ENCODE measurements at places on chromosomes 6 and 20.

DNA sequence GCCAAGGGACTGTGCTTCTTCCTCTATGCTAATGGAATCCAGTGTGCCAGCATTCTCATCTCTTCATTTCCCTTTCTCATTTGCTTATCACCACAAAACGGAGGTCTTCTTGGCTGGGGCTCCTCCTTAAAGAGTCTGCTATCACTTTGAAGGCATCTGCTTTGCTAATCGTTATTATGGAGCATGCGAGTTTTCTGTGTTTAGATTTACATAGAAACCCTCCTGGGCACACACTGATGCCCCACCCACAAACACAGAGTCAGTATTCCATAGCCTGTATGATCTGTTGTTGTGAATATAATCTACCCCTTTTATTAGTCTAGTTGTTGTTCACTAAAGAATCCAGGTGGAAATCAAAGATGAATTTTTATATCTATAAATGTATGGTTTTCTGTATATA is 83.4 kb upstream of the XRN2 start:
- no peak for DNase-seq

DNA sequence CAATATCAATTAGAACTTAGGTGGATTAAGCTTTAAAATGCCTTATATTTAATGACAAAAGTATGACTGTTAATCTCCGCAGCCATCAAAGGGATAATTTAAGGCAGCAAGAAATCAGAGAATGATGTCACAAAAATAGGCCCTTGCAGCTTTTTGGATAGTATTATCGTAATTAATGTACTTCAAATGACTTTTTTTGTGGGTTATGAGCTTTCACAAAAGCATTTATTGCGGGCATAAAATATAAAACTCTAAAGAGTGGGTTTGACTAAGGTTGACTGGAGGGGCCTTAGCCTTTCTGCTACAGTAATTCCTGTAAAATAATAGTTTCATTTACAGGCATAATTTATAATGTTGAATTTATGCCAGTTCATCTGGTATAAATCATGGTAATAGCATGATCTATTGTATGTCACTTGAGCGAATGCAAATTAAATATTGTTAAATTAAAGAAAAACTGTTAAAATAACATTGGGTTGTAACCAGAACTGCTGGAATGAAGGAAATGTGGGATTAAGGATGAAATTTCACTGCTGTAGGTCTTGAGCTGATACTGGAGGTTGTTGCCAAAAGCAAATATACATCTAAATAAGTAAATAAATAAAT is 78.5 kb upstream of the ZFP64 start:
- DNase-seq = no peak

GRCh38 chr6:132751306-132751705 is 6.4 kb downstream of the VNN2 start:
- DNase-seq = no peak

DNA sequence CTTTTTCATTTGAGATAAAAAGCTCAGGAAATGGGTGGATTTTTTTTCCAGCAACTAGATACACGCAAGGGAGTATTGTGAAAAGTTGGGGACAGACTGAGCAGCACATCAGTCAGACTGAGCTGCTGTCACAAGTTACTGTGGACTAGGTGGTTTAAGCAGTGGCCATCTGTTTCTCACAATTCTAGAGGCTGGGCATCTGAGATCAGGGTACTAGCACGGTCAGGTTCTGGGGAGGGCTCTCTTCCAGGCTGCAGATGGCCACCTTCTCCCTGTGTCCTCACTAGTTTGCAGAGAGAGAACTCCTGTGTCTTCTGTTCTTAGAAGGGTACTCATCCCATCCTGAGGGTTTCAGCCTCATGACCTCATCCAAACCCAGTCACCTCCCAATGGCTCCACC is 178.3 kb downstream of the SYNDIG1 start:
- no peak for DNase-seq

GRCh38 chr20:19275038-19275629 is 62.7 kb downstream of the SLC24A3 start:
- DNase-seq = no peak

GRCh38 chr6:136890986-136891385 is 31.1 kb upstream of the SLC35D3 start:
- no peak for DNase-seq

- DNase-seq = no peak
These were observed 682.1 kb upstream of the MAP3K7 start for GRCh38 chr6:91268941-91269340.

DNA sequence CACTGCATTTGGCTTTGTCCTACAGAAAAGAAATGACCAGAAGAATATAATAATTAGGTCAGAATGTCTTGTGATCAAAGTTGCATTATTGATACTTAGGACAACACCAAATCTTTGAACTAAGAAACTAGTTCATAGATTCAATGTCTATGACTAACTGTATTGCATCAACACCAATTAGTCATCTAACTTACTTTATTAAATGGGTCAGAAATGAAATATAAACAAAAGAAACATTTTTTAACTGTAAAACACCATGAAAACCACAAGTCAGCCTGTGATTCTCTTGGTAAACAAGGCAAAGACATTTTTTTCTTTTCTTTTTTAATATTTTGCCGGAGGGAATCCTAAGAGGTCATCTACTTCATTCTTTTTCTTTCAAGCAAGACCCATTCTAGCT is 114.1 kb upstream of the HDDC2 start:
- DNase-seq = no peak

DNA sequence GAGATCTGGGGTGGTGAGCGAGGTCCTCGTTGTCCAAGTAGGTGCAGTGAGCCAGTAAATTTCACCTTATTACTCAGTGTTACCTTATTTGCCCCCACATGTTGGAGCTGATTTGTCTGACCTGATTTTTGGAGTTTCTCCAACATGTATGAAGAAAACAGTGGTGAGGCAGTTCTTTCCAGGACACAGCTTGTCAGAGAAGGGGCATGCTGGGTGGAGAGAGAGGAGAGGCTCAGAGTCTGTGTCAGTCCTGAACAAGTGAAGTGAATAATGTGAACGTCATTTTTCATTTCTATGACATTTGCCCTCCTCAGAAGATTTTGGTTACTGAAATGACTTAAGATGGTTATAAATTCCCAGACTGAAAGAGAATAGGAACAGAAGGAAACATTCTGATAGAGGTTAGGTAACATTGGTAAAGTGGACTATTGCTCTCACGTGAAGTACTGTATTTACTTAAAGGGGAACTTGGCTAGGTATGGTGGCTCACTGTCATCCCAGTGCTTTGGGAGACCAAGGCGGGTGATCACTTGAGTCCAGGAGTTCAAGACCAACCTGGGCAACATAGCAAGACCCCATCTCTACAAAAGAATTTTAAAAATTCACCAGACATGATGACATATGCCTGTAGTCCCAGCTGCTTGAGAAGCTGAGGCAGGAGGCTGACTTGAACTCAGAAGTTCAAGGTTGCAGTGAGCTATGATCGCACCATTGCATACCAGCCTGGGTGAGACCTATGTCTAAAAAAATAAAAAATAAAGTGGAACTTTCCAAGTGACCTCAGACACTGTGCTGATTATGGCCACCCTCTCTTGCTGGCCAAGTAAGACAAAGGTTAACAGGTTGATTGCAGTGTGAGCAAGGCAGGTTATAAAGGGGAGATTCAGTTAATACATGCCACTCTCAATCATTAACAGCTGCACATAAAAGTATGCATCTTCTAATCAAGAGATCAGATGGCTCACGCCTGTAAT is 184.3 kb downstream of the EDN1 start:
- DNase-seq = no peak

GRCh38 chr6:157376241-157376640 is 4.7 kb upstream of the ZDHHC14 start:
- DNase-seq = no peak

- no peak for DNase-seq
These were observed 23.0 kb downstream of the PYGB start for GRCh38 chr20:25270829-25271251.

DNA sequence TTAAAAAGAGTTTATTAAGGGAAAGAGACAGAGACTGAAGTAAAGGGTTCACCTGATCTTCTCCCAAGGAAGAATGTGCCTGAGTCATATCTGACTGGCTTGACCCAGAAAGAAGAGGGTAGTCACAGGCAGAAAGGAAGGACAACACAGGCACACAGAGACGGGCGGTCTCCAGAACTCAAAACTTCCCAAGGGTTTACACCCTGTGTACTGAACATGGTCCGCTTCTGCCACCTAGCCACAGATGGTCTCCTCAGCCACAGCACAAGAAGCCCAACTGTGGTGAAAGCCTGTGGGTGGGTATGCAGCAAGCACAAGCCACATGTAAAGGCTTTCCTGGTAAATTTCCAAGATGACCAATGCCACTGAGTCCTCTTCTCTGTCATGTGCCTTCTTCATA is 17.2 kb downstream of the UNC5CL start:
- DNase-seq = no peak

DNA sequence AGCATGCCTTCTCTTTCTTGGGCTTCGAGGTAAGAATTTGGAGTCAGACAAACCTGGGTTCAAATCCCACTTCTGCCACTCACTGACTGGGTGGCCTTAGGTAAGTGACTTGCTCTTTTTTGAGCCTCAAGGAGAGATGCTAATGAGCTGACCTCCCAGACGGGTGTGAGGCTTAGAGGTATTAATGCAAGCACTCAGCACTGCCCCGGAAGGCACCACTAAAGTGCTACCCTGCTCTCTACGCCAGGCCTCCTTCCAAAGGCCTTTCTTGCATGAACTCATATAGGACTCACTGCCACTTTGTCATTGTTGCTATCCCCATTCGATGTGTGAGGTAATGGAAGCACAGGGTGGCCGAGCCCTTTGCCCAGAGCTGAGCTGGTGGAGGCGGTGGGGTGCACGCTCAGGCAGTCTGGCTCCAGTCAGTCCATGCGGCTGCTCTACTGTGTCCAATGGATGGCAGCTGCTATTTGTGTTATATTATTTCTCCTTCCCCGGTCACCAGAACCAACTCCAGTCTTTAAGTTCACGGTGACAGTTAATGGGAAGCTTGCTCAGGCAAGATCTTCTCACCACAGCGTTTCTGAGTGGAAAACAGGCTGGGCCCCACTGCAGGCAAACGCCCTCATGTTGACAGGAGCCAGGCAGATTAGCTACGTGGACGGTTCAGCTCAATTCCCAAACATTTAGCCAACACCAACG is 55.2 kb upstream of the MLN start:
- DNase-seq = no peak

GRCh38 chr6:54719633-54720032 is 126.9 kb upstream of the FAM83B start:
- DNase-seq = no peak

GRCh38 chr6:136962661-136963060 is 40.6 kb downstream of the SLC35D3 start:
- DNase-seq = no peak

- DNase-seq = no peak
These were observed 47.6 kb downstream of the FIG4 start for GRCh38 chr6:109738667-109739066.

GRCh38 chr6:22706651-22707050 is 137.3 kb downstream of the HDGFL1 start:
- no peak for DNase-seq

- DNase-seq = no peak
These were observed at the start of gene CST9L for GRCh38 chr20:23568320-23568970. Gene CST9L, minus strand, starts transcription at chr20:23568484. Its CDS starts 34 bp downstream, at chr20:23568450.

DNA sequence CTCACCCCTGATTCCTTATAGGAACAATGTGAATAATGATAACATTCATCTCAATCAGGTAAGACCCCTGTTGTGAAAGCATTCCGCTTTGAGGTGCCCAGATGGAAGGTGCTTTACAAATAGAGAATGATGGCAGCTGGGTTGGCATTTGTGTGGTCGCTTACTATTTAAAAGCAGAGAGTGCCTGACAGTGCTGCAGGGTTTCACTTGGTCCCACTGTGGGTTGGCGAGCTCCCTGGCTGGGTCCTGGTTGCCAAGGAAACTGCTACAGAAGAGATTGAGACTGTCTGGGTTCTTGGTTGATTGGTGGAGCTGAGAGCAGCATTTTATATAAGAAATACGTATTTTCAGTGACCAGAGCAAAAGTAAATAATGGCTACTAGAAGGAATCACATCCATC is 207.2 kb upstream of the KCNQ5 start:
- DNase-seq = no peak

GRCh38 chr6:168756009-168756634 is 315.1 kb downstream of the SMOC2 start:
- no peak for DNase-seq

- no peak for DNase-seq
These were observed 253.2 kb downstream of the UST start for GRCh38 chr6:148999929-149000468.

- no peak for DNase-seq
These were observed 10.6 kb downstream of the TAAR1 start for GRCh38 chr6:132648356-132648755.

DNA sequence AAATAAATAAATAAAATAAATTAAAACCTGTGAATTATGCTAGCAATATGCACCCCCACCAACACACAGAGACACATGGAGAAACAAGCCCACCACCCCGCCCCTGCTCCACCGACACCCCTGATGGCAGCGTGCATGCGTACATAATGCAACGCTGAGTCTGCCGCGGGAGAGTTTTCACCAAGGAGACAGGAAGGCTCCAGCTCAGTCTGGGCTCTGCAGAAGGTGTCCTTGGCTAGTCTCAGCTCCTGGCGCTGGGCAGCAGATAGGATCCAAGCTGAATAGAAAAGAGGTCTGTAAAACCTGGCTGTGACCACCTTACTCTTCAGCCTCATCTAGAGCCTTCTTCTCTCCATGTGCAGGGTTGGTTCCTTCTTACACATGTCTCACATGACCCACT is 26.5 kb upstream of the HECA start:
- DNase-seq = no peak

GRCh38 chr6:149449831-149450678 is 34.8 kb downstream of the ZC3H12D start:
- DNase-seq = no peak

- DNase-seq = no peak
These were observed 123.2 kb downstream of the TINAG start for GRCh38 chr6:54431466-54431865.

DNA sequence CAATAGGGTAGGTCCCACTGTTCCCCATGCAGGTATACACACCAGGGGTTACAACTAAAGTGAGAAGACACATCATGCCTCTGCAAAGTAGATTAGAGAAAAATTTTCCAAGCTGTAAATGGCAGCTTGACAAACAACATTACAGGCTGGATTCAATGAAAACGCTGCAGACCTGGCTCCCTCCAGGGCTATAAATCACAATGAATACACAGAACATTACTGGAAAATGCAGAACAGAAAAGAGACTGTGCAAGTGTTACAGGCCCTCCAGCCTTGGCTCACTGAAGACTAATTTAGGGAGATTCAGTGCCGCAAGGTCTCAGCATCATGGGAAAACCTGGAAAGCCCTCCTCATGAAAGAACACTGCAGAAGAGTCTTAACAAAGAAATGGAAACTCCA is 207.8 kb downstream of the KHDC1L start:
- no peak for DNase-seq
